ENCODE measurements at places on chromosomes 7 and 10.

DNA sequence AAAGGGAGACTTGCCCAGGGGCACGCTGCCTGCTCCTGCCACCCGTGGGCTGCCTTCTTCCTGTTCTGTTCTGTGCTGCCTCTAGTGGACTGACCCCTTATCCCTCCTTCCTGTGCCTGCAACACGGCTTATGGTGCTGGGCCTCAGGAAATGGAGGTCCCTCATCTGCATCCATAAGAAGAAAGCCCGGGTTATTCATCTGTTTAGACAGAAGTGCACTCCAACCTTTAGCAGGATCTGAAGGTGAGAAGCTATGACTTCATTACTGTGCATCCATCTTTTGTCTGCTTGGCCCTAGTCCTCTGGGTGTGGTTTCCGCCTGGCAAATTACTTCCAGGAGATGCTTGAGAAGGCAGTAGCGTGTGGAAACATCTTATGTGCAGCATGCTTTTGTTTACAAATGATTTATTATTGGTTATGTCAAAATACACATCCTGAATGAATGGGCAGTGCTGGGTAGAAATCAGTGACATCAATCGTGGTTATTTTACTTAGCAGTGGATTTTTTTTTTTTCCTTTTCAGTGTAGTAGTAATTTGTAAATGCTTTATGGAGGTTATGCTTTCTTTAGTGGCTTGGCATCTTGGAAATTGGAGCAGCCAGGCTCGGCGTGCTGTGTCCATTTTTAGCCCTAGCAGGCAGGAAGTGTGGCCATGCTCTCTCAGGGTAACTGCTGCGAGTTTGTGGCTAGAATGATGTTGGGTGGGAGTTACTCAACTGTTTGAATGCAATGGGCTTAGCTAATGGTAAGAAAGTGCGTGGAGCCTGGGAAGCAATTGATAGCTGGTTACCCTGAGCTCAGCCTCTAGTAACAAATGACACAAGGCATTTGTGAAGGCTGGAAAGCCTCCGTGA, 12.7 kb downstream of the PTPRE start:
- DNase-seq, result no peak

DNA sequence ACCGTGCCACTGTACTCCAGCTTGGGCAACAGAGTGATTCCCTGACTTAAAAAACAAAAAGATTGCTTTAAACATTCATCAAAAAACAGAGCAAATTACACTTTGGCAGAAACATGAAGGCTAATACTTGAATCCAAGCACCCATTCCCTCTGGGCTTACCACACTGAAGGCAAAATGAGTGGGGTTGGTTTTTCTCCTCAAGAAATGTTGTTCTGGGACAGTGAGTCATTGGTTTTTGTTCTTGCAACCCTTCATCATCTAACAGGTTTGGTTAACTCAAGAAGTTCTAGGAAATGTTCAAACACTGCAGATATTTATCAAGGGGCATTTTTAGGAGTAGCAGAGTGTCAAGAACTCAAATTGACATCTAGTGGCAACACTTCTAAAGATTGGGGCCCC, 60.5 kb downstream of the KIAA1217 start:
- no peak for DNase-seq

DNA sequence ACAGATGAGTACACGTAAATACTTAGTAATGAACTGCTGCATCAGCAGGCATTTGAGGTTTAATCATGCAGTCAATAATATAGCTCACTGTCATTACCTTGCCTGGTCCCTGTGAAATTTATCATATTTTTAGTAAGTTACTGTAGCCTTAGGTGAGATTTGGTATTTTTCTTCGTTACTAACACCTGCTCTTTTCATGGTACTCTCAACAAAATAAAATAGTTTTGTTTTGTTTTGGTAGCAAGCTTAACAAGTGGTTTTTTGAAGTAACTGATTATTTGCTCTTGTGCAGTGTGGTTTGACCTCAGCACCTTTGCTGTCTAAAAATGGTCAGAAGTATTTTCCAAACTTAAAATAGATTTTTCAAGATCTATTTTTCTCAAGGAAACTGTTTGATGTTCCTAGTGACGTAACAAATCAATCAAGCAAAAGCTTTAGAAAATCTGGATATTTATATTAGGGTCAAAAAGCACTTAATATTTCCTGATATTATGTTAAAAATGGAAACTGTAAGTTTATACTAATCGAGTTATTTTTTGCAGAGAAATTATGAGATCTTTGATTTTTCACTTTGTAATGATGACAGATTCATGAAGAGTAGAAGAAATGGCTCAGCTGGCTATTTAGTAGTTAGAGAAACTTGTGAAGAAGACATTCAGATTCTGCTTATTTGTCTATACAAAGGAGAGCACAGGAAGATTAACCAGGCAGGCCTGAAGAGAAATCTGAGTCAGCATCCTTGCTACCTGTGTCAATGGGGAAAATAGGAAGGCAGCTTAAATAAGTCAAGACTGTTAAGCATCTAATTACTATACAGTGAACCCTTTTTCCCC, 21.0 kb upstream of the RPA3 start:
- no peak for DNase-seq

DNA sequence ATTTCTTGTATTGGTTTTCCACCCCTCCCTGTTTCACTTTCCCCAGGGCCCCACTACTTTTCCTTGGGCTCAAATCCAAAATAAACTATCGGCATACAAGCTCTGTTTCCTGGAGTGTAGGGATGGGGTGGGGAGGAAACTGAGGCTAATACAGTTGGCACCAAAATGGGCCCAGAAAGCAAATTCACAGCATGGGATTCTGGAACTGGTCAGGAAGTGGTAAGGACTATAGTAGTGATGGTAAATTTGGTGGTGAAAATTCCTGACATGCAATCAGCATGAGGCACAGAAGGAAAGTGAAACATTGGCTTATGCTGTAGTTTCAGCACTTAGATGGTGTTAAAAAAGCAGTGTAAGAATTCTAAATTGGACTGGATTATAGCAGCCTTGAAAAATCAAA, 8.7 kb upstream of the SAMD9L start:
- no peak for DNase-seq

GRCh38 chr7:155227788-155228458, 69.8 kb upstream of the INSIG1 start:
- DNase-seq, result no peak

All from effector memory CD8-positive, alpha-beta T cell (primary cell).